CD4-positive, alpha-beta T cell treated with Interleukin-17A for 4 hours (primary cell): ENCODE measurements at places on chromosomes 13 and 19.
A peak's percentile ranks its signal among the peaks of the same experiment; 100 is the strongest.

GRCh38 chr19:48689449-48689848, 6.3 kb upstream of the FUT2 start:
- DNase-seq, result no peak

DNA sequence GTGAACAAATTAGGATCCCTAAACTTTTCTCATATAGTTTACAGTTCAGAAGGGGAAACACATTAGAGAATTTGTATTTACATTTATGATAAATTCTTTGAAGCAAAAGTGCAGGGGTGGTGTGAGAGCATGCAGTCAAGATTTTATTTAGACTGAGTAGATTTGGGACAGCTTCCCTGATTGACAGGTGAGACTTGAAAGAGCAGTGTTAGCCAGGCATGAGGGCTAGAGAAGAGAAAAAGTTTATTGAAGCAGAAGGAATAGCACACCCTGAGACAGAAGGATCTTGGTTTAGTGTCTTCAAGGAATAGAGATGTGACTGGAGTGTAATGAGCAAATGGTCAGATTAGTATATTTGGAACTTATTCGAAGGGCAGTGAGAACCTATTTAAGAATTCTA, 50.5 kb downstream of the PDS5B start:
- no peak for DNase-seq

DNA sequence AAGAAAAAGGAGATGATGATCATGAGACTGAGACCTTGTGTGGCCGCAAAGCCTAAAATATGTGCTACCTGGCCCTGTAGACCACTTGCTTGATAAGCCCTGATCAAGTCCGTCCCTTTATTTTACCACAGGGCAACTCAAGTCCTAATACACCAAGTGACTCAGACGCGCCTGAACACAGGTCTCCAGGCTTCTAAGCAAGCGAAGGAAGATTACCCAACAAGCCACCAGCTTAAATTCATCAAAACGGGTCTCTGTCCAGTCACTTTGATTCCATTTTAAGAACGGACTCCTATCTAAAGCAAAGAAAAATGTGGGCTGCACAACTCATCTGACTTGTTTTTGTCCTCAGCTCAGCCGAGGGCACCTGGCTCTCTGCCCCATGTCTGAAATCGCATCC, 26.8 kb downstream of the SLC7A1 start:
- no peak for DNase-seq

- DNase-seq, result no peak
Measured at GRCh38 chr19:9306443-9306842, 3.2 kb downstream of the ZNF699 start.

DNA sequence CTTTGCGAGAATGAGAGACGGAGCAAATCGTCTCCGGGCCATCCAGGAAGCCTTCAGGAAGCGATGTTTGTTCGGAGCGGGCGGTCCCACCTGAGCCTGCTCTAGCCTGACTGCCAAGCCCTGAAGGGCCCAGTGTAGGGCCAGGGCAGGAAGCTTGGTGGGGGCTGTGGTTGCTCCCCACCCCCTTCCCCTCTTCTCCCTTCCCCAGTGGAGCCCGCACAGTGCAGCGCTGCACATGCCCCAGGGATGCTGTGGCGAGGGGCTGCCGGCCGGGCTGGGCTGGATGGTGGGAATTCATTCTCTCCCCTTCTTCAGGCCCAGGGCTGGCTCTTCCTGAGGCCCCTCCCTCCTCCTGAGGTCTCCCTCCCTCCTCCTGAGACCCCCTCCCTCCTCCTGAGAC, 7.1 kb upstream of the GRTP1 start:
- DNase-seq, result no peak

DNA sequence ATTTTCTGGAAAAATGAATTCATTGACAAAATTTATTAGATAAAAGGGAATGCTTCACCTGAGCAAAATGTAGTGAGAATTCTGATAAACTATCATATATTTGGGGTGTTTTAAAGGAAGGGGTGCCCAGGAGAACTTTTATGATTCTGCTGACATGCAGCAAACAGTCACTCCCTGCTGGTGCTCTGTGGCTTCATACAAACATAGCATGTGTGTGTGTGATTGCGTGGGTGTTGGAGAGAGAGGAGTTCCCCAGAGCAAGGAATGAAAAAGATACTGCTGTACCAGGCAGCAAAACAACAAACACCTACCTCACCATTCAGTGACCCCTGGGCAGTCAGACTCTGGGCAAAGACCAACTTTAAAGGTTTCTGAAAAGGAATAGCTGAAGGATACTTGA, 546.7 kb downstream of the RFC3 start:
- DNase-seq, result no peak

DNA sequence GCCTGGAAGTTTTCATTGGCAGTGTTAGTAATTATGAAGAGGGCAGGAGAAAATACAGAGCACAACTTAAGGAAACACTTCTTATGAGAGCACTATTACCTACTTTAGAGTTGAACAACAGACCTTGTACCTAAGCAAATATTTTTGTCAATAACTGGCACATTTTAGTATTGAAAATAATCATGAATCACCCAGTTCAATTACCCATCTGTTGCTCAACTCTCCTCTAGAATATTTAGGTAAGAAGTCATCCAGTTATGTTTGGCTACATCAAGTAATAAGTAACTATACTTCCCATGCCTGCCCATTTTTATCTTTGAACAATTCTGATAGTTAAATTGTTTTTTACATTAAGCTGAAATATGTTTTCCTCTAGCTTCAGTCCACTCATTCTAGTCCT, 893.4 kb downstream of the DIAPH3 start:
- DNase-seq, result no peak

- DNase-seq, result no peak
Measured at GRCh38 chr19:50712833-50713232, 6.8 kb downstream of the SHANK1 start.

- DNase-seq, result no peak
Measured at GRCh38 chr13:90773681-90774080, 573.8 kb upstream of the MIR17HG start.

GRCh38 chr19:37467608-37468090, 405 bp upstream of the ZNF569 start:
- DNase-seq, result no peak

- DNase-seq, result no peak
Measured at GRCh38 chr13:43221611-43222010, 198.2 kb downstream of the DNAJC15 start.

GRCh38 chr13:45718063-45718462, 15.9 kb downstream of the CBY2 start:
- no peak for DNase-seq

DNA sequence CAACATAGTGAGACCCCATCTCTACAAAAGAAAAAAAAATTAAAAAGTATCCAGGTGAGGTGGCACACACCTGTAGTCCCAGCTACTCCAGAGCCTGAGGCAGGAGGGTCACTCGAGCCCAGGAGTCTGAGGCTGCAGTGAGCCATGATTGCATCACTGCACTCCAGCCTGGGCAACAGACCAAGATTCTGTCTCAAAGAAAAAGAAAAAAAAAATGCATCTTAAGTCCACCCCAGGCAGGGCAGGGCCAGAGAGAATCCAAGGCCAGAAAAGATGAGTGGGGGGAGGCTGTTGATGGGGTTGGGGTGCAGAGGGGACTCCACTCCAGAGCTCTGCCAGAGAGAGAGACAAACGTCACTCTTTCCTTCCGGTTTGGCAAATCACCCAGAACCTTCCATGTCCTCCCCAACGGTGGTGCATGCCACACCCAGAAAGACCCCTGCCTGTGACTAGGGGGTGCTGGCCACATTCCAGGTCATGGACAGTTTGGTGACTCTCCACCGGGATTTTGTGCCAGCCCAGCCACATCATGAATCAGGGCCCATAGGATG, 431 bp downstream of the FUT3 start:
- DNase-seq, result no peak

- peak; percentile 62 for DNase-seq
Measured at GRCh38 chr19:38433268-38433733, at the start of gene RYR1. TSS of gene RYR1 (plus strand) at chr19:38433691. CDS start at chr19:38433830, 139 bp downstream.

GRCh38 chr13:23667750-23668149, 97.5 kb downstream of the TNFRSF19 start:
- DNase-seq, result peak; percentile 12

GRCh38 chr13:50152655-50153309, 137.5 kb downstream of the KCNRG start:
- DNase-seq, result no peak

DNA sequence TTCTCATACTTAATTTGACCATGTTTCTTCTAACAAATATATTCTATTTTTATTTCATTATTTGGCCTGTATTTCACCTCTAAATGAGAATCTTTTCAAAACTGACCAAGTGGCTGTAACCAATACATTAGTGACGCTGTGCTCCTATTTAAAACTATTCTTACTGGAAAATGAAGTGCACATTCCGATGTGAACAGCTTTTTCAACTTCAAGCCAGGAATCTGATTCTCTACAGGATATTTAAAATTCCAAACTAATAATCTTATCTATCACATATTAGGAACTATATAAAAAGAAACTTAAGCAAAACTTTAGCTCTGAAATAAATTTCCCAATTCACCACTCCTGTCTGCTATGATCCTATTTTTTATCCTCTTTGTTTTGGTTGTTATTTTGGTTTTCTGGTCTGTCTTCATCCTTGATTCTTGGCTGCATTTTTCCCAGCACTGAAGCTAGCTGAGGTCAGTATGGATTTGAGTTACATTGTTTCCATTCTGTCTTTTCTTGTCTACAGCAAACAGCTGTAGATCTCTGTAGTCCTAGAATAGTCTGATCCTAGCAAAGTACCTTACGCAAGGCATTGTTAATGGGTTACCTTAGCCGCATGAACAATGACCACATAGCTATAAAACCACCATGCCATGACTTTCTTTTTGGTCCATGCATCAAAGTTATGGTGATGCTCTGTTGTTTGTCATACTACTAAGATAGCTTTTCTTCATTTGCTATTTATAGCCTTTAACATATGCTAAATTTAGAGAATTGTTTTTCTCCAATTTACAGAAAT, 748.6 kb upstream of the SPRY2 start:
- no peak for DNase-seq

GRCh38 chr19:39125554-39126311, at the start of gene PAK4:
TSS of gene PAK4 (plus strand) at chr19:39125786. CDS start at chr19:39169554, 43,768 bp downstream.
- peak; percentile 98 for DNase-seq
